ENCODE measurements at places on chromosomes 11 and 22.

DNA sequence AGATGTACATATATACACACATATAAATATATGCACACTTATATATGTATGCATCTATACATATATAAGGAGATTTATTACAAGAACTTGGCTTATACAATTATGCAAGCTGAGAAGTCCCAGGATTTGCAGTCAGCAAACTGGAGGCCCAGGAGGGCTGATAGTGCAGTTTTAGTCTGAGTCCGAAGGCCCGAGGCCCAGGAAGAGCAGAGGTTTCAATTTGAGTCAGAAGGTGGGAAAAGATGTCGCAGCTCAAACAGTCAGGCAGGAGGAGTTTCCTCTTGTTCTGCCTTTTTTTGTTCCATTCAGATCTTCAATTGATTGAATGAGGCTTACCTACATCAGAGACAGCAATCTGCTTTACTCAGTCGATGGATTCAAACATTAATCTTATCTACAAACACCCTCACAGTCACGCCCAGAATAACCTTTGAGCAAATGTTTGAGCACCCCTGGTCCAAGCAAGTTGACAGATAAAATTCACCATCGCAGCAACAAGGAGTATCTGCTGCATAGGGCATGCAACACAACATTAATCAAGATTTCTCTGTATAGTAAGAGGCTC lies 4.0 kb upstream of the SGSM1 start:
- DNase-seq: no peak

DNA sequence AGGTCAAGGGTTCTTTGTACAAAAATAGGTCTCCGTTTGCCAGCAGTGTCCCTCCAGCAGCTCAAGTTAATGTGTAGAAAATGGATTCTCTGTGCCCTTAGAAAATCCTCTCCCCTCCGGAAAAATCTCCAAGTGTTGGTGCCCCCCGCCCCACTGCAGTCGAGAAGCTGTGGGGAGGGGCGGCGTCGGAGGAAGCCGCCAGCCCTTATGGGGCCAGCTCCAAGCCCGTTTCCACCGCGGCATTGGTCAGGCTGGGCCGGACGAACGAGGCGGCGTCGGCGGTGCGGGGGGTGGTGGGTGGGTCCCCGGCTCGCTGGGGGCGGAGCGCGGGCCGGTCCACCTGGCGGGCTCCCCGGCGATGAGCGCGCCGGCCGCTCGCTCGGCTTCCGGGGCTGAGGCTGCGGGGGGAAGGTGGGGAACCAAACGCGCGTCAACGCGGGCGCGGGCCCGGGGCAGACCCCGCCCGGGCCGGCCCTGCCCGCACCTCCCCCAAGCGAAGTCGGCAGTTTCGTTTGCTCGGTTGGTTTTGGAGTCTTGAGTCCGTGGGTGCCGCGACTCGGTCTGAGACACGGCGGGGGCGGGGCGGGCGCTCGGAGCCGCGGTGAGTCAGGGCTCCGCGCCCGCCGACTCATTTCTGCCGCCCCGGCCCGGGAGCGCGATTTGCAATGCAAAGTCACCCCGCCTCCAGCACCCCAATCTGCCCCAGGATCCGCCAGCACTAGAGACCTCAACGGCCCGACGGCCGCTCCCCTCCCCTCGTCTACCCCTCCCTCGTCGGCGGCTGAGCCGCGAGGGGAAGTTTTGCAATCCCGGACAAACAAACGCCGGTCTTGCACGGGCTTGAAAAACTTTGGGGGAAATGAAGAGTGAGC lies 1.4 kb downstream of the ASCL2 start:
- peak; percentile 52 for DNase-seq

- no peak for DNase-seq
Observed at GRCh38 chr11:32138902-32139301, 48.0 kb downstream of the RCN1 start.

DNA sequence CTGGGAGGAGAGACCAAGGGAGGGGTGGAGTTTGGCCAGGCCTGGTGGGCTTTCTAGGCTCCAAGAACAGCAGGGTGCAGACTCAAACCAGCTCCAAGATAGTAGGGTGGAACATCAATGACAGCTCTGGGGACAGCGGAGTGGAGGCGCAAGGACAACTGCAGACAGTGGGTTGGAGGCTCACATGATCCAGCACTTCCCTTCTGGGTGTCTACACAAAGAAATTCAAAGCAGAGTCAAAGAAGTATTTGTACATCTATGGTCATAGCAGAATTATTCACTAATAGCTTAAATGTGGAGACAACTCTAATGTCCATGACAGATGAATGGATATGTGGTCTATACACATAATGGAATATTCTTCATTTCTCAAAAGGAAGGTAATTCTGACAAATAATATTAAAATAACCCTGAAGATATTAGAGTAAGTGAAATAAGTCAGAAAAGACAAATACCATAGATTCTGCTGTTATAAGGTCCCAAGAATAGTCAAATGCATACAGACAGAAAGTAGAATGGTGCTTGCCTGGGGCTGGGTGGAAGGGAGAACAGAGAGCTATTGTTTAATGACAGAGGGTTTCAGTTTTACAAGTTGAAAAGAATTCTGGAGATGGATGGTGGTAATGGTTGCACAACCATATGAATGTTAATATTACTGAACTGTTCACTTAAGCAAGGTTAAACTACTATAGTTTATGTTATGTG lies 5.5 kb upstream of the GAB4 start:
- DNase-seq: no peak

DNA sequence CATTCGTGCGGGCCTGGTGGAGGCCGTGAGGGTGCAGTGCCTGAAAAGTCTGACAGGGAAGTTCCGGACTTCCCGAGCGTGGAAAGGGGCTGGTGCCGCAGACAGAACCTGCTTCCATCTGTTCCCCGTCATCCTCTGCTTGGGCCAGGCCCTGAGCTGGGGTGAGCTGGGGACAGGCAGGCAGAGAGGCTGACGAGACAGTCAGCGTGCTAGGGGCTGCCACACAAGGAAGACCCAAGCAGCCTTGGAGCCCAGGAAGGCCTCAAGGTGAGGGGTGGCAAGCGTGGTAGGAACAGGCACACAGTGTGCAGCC lies 25.5 kb downstream of the NADSYN1 start:
- DNase-seq: no peak

DNA sequence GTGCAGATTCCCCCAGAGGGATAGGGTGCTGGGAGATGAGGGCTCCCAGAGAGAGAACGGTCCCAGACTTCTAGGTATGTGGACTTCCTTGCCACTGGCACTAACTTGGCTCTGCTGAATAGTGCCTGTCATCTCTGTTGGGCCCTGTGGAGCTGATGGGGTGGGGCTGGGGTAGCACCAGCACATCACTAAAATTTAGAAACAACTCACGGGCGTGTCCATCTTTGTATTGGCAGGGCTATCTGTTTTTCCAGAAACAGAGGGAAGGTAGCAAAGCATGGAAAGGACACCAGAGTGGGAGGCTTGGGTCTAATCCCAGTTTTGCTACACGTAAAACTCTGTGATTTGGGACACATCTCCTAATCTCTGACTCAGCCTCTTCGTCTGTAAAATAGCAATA lies 25.8 kb downstream of the SWAP70 start:
- no peak for DNase-seq

DNA sequence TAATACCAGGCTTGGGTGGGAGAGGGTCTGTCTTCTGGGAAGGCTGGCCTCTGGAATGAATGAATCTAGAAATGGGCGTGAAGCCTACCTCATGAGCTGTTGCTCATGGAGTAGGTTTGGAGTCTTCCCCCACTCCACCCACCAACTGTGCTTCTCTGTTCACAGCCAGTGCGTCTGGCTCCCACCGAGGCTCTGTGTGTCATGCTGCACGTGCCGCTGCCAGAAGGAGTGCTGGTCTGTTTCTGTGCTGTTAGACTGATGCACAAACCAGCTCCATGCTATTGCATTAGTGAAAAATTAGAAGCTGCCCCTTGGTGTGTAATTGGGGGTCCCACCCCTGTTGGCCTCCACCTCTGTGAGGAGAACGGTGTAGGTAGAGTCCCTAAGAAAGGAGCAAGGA lies 132.3 kb upstream of the PARVA start:
- no peak for DNase-seq

GRCh38 chr11:3132831-3133260 lies 32.3 kb downstream of the OSBPL5 start:
- DNase-seq: no peak

- DNase-seq: no peak
Observed at GRCh38 chr11:99260696-99261095, 239.9 kb downstream of the CNTN5 start.

DNA sequence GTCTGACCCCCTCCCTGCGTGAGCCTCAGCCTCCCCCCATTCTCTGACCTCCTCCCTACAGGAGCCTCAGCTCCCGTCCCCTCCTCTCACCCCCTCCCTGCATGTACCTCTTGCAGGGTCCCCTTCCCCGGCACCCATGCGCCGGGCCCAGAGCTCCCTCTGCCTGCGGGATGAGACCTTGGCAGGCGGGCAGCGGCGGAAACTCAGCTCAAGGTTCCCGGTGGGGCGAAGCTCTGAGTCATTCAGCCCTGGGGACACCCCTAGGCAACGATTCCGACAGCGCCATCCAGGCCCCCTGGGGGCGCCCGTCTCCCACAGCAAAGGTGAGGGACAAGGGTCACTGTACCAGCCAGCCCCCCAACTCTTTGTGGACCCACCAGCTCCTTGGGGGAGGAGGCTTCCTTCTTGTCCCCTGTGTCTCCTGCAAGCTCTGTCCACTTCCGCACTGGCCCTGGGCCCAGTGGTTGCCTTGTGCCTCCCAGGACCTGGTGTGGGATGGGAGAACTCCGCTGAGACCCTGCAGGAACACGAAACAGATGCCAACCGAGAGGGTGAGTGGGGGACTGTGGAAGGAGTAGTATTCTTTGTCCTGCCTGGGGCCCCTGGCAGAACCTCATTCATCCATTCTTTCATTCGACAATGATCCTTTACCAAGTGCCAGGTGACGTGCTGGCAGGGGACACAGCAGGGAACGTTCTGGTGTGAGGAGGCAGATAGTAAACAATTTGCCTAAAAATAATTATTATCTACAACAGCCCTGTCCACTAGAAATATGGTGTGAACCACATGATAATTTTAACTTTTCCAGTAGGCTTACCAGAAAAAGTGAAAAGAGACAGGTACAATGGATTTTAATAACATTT lies 3.7 kb upstream of the RPS6KA4 start:
- peak; percentile 83 for DNase-seq

DNA sequence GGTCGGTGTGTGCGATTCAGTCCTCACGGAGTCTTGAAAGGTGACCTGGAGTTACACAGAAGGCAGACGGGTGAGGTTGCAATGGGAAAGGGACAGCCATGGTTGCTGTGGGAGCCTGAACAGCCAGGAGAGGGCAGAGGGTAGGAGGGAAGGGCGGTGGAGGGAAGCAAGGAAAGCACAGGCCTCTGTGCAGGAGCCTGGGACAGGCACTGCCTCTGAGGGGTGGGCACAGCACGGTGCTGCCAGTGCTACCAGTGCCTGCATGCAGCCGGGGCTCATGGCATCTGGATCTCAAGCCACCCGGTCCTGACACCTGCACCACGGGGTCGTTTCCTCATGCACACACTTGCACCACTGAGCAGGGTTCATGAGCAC lies 401.0 kb downstream of the TBC1D22A start:
- no peak for DNase-seq

- DNase-seq: no peak
Observed at GRCh38 chr11:63080682-63081081, 63.3 kb downstream of the SLC22A24 start.

DNA sequence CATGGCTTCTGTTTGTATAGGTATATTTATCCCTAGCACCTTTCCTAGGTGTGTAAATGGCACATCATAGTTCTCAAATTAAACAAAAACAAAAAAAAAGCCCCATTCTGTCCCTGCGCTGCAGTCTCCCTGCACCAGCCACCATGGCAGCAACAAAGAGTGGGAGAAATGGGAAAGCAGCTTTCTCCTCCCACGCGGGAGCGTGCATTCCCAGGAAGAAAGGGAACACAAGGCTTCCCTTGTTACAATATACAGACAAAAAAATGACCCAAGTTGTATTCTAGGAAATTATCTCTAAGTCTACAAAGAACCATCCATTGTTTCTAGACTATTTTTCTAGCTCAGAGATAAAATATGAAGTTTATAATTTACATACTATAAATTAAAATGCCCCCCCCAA lies 16.1 kb upstream of the TMPRSS5 start:
- no peak for DNase-seq

DNA sequence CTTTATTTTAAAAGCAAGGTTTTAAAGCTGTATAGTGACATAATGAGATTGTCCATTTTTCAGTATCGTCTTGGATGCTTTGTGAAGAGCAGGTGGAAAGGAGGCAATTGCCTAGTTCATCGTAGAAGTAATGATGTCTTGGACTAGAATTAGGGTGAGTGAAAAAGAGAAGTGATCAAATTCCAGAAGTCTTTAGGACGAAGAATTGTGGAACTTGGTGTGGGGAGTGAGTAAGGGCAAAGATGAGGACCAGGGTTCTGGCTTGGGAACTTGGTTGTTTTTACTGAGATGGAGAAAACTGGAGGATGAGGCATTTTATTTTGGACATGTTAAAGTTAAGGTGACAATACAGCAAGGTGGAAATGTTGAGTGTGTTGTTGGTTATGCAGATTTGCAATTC lies 1.2 kb downstream of the ILK start:
- DNase-seq: no peak

- DNase-seq: no peak
Observed at GRCh38 chr11:112715056-112715455, 246.2 kb upstream of the NCAM1 start.

- DNase-seq: no peak
Observed at GRCh38 chr22:17149076-17149815, 9.8 kb downstream of the HDHD5 start.

GRCh38 chr11:95089620-95090542 lies at the start of gene ENDOD1:
TSS of gene ENDOD1 (plus strand) at chr11:95089846. CDS start at chr11:95089928, 82 bp downstream.
- DNase-seq: peak; percentile 90

DNA sequence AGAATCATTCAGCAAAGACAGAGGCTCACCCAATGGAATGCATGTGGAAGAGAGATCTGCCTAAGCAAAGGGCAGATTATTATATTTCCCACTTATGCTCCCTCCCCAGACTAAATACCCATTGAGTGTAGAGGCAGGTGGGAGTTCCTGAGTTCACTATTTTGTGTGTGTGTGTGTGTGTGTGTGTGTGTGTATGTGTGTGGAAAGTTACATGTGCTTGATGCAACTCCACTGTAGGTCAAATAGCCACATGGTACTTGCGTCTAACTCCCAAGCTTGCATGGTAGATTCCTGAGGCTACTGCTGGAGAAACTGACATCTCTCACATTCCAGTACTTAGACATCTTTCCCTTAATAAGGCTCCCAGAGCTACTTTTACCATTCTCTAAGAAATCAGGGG lies 3.4 kb upstream of the COPB1 start:
- no peak for DNase-seq

DNA sequence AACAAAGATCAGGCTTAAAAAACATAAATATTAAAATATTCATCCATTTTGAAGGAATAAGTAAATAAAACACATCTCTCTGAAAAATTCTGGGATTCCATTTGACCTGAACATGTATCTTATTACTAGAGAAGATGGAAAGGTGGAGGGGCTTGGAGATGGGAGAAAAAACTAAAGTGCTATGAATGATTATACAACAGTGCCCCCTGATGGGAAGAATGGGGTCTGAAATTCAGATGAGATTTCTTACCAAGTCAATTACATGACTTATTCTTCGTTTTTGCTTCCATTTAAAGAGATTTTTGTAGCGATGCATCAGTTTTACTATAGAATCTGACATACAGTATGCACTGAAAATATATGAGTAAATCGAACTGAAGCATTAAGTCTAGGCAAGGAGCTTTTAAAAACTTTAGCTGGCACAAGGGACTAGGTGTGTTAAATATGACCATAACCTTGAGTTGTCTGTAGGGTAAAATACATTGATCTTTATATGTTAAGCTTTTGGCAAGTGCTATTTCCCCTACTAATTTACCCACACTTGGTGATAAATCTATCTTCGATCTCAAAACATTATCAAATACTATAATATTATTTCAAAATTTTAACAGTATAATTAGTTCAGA lies 718.8 kb downstream of the CNTN5 start:
- peak; percentile 68 for DNase-seq

- DNase-seq: peak; percentile 7
Observed at GRCh38 chr11:3685923-3686322, 14.7 kb upstream of the CHRNA10 start.
